ENCODE measurements at places on chromosomes 5 and 9.

DNA sequence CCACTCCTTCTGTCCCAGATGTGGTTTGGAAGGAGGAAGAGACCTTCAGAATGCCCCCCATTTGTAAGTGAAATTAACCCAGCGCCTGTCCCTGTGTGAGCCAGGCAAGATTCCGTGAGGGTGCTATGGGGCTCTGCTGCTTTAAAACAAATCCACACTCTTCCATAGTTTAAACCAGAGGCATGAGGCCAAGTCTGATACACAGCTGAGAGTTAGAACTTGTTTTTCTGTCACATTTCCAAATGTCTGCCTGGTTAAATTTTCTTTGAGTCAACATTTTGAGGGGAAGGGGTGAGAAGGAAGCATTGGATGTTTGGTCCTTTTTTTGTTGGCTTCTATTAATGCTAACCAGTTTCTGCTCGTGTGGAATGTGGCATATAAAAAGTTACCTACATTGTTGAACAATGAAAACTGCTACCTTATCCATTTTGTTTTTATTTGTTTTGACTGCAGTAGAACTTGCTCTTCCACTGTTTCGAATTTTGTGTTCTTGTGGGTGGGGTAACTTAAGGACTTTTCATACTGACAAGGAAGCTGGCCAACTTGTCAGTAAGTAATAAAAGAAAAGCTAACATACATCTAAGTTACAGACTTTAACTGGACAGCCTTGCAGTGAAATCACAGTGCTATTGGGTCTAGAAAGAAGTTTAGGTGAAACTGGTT is 12.9 kb downstream of the RGMB start:
- DNase-seq, result no peak

DNA sequence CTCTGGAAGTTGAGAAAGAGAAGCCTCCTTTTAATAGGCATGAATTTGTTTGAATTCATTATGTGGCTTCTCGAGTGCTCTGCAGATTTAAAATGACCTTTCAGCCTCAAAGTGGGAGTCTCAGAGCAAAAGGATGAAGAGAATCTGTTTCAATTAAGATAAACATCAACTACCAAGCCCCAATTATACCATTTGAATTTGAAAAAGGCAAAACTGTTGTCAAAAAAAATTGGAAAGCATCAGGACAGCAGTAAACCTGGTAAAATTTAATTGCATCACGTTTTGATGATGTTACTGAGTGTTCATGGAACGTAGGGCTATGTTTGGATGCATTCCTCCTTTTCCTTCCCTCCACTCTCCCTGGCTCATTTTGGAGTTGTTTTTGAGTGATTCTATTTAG is 637.2 kb downstream of the PDE4D start:
- DNase-seq, result no peak

GRCh38 chr9:20618361-20618802 is 3.9 kb downstream of the MLLT3 start:
- peak; percentile 83 for DNase-seq

DNA sequence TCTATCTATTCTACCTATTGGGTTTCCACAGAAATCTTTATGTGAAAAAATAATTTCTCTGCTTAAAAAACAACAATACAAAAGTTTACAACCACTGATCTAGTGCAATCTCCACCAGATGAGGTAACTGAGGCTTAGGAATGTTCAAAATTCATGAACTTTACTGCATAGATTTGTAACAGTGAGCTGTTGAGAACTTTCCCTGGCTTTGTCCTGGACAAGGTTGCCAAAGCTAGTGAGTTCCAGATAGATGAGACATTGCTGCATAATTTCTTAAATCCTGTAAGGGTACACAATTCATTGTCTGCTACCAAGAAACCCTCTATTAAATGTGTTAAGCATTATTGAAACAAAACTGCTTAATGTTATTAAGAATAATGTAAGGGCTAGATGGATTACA is 102.7 kb downstream of the OSMR start:
- DNase-seq, result no peak

DNA sequence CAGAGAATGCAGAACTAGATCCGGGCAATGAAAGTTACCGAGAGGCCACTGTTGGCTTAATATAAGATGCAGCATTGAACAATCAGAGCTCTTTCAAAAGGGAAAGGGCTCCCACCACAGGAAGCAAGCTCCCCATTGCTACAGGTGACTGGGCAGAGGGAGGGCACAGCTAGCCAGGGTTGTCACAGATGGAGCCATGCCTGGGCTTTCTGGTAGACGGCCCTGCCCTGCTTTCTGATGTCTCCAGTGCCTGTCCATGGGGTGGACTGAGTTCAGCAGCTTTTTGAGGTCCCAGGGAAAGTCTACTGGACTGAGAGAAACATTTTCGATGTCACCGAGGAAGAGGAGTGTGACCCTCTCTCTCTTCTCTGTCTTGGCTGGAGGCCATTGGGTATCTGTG is 14.1 kb downstream of the RGS3 start:
- no peak for DNase-seq

GRCh38 chr9:131405858-131406537 is 12.1 kb downstream of the PRRC2B start:
- peak; percentile 17 for DNase-seq

DNA sequence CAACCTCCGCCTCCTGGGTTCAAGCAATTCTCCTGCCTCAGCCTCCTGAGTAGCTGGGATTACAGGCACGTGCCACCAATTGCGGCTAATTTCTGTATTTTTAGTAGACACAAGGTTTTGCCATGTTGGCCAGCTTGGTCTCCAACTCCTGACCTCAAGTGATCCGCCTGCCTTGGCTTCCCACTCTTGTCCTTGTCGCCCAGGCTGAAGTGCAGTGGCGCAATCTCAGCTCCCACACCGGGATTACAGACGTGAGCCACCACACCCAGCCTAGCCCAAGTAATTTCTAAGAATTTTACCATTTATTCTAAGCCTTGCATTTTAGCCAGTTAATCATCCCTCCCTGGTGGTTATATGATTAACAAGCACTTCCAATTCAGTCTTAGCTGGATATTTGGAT is 11.0 kb downstream of the NAIP start:
- DNase-seq, result no peak

- DNase-seq, result no peak
Measured at GRCh38 chr5:15510092-15510491, 10.1 kb downstream of the FBXL7 start.

GRCh38 chr9:132645306-132645705 is 24.5 kb downstream of the DDX31 start:
- DNase-seq, result no peak

- DNase-seq, result no peak
Measured at GRCh38 chr9:2026220-2026997, 11.3 kb downstream of the SMARCA2 start.

DNA sequence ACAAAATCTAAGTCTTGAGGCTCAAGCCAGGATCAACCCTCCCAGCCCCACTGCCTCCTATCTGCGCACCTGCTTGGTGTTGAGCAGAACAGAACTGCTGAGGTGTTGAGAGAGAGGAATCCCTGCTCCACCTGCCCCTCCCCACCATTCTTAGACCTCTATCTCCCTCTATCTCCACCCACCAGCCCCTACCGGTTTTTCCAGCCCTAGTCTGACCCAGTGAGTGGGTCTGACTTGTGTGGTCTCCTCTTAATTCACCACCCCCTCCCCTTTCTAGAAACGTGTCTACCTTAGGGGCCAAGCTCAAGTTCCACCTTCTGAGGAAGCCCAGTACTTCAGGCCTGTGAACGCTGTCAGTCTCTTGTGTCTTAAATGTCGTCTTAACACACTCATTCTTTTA is 93.7 kb downstream of the ARHGAP26 start:
- DNase-seq, result no peak

DNA sequence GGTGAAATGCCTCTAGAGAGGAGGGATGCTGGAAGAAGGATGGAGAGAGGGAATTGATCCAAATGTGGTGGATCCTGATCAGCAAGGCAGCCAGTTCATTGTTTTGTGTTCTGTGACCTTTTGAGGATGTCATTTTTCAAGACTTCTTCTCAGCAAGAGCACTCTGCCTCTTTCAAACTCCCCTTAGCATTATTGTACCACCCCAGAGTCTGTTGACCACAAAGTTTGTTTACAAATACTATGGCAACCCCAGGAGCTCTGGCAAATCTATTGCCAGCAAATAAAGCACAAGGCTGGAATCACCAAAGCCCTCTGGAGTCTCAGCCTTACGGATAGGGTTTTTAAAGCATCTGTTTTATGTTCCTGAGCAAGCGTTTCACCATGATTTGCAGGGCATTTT is 76.2 kb upstream of the SLC1A3 start:
- DNase-seq, result no peak

DNA sequence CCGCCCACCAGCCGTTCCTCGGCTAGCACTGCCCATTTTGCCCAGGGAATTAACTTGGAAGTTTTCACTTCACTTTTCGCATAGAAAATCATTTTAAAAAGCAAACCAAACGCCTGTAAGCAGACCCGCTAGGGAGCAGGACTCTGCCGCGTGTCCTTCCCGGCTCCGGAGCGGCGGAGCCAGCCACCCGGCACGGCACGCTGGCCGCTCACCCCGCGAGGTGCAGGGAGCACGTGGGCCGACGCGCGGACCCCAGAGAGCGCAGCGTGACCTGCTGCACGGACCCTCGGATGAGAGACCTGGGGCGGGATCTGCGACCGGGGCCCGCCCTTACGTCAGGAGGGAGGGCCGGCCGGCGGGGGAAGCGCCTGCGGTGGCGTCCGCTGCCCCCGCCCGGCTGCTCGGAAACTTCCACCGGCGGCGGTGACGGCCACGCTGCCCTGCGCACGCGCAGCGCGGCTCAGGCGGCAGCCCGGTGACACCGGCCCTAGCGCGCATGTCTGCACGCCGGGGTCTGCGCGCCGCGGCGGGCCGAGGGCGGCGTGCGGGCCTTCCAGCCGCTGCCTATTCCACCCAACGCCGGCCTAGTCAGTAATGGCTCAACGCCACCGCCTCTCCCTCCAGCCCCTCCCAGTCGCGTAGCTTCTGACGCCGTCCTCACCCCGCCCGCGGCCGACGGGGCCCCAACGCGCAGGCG is 507 bp upstream of the TENT4A start:
- peak; percentile 99 for DNase-seq

DNA sequence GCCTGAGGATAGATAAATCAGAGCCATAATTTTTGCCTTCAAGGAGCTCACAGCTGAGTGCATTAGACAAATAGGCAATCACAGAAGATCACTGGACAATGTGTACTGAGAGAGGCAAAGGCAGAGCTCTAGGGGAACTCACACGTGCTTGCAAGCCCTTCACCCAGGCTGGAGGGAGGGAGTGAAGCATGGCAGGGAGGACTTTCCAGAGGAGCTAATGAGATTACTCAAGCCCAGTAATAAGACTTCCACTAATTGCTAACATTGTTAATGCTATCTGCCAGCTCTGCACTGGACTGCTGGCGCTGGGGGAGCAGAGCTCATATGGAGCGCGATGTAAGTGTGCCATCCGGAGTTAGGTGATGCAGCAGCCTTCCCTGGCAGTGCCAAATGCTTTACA is 408.4 kb downstream of the NTRK2 start:
- no peak for DNase-seq

DNA sequence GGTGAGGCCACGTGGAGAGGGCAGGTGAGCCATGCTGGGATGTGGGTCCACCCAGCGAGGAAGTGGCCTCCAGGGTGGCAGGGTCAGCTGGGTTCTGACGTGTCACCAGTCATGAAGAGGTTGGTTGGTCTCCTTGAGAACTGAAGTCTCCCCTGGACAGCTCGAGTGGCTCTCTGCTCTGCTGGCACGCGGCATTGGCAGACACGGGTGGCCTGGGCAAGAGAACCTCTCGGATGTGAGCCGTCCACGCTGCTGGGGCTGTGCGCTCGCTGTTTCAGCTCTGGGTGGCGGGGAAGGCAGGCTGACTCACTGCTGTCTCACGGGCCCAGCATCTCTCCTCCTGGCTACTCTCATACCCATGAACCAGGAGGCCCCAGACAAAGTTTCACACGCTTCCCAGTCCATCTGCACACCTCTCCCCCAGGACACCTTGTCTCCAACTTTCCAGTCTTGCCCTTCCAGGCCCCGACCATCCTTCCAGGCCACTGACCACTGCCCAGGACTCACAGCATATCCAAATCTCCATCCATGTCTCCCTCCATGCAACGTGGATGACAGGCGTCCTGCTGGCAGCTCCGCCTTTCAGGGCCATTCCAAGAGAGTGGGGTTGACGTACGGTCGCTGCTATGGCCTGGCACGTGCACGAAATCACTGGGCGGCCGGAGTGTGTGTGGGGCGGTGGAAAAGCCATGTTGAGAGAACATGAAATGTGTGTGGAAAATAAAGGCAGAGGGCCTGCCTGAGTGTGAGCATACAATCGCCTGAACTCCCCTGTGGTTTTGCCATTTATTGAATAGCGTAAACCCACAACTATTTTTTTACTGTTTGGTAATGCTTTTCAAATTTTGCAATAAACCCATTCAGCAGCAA is 145.0 kb upstream of the COL5A1 start:
- DNase-seq, result no peak

GRCh38 chr5:52043137-52043536 is 659.9 kb downstream of the ISL1 start:
- no peak for DNase-seq

GRCh38 chr9:1469996-1470395 is 419.8 kb downstream of the DMRT2 start:
- DNase-seq, result no peak

- no peak for DNase-seq
Measured at GRCh38 chr5:164207646-164208045, 702.2 kb downstream of the MAT2B start.

- peak; percentile 45 for DNase-seq
Measured at GRCh38 chr5:18068826-18069225, 434.6 kb downstream of the TAF11L14 start.

GRCh38 chr5:28066856-28067255 is 1028.5 kb upstream of the CDH9 start:
- DNase-seq, result no peak

- DNase-seq, result no peak
Measured at GRCh38 chr5:143311428-143311827, 92.1 kb downstream of the NR3C1 start.

DNA sequence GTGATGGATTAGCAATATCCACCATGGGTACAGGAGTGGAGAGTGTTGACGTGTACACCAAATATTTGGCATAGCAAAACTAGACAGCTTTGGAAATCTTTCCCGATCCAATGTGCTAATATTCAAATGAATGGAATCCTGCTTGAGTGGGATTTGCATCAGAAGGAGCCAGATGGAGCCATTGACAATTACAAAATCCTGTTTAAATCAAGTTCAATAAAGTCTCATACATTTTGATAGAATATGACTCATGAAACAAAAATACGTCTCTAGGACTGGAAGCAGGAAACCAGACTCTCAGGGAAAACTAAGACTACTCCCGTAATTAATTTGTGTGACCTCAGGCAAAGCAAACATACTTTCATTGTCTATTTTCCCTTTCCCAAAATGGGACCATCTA is 13.0 kb downstream of the TNC start:
- DNase-seq, result no peak

GRCh38 chr5:9712911-9713310 is 82.8 kb upstream of the TAS2R1 start:
- peak; percentile 77 for DNase-seq

DNA sequence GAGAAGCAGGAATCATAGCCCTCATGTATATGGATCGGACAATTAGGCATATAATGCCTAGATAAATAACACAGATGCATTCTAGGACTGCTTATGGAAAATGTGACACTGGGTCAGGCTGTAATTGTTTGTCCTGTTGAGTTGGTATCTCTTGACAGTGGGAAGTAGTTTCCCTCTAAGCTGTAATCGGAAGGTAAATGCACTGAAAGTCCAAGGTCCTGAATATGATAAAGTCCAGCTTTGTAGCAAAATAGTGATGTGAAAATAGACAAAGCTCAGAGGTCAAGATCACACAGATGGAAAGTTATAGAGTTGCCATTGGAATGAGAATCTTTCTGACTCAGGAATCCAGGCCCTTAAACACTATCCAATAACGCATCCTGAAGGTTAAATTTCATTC is 214.2 kb downstream of the GABRB2 start:
- no peak for DNase-seq
